GM12865 (cell line): ENCODE measurements at places on chromosomes 12 and 14.
A peak's percentile ranks its signal among the peaks of the same experiment; 100 is the strongest.

DNA sequence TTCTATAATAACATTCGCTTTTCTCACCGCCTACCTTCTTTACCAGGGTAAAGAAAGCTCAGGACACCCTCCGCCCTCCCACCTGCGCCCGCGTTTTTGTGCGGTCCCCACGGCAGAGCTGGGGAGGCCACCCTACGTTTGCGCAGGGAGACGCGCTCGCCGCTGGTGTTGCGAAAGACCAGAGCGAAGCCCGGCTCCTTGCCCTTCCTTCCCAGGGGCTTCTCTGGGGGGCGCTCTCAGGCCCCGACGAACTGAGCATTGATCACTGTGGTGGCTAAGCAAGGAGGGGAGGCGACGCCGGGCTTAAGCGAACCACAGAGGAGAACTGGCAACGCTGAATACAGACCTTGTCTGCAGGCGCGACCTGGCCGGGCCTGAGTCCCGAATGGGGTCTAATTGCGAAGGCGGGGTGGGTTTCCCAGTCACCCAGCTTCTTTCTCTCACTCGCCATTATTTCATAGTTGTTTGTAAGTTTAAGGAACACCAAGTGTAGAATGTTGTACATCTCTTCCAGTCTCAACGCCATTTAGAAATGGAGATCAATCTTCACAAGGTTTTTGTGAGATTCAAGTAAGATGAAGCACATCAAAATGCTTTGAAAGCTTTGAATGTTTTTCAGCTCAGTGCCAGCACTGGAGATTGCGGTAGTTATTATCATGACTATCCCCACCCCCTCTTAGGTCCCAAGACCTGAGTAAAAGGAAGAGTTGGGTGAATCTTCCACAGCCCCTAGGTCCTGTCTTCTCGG is 1.7 kb upstream of the NKX2-1 start:
- DNase-seq = no peak

- no peak for DNase-seq
Measured at GRCh38 chr14:59600211-59600945, 23.8 kb upstream of the CCDC175 start.

DNA sequence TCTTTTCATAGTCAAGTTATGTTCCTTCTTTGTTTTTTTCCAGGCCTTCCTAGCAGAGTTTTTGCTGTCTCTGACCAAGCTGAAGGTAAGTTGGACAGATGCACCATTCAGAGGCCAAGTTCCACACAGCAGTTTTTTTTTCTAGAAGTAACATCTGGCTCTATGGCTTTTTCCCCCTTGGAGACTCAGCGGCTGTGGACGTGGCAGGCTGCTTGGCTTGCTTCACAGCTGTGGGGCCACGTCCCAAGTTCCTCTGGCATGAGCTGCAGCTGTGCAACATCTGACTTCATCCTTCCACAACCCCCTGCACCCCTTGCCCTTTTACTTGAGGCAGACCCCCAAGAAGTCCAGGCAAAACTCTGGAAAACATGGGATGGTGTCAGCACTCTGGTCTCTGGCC is 24.2 kb upstream of the RHOJ start:
- DNase-seq = no peak

DNA sequence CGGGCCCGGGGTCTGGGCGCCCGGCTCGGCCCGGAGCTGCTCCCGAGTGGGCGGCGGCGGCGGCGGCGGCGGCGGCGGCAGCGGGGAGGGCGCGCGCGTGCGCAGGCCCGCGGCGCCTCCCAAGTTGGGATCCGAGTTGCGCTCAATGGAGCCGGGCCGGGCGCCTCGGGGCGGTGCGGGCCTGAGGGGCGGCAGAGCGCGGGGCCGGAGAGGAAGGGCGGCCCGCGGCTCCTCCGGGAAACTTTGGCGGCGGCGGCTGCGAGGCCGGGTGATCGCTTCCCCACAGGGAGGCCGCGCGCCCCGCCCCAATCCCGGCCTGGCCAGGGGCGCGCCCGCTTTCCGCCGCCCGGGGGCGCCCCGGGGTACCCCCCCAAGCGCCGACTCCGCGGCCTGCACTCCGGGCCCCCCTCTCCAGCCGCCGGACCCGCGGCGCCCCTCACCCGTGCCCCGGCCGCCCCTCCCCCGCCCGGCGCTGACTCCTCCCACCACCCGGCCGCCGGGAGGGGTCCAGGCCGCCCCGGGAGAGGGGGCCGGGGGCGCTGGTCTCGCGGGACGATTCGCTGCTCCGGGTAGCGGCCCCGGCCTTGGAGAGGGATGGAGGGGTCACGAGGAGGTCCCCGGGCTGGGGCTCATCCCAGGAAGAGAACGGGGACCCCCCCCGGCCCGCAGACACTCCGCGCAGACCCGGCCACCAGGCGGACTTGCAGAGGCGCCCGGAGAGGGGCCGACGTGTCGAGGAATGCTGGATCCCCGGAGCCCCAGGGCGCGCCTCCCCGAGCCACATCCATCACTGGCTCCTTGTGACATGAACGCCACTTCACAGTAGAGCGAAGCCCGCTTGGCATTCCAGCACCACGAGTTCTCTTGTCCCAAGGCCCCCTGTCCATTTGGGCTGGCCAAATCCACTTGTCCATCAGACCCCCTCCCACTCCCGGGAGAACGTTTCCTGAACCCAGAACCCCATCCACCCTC is at the start of gene RILPL1:
RILPL1 (minus strand) TSS at position 48 of the 972 bp plus-strand sequence. CDS start 237 bp downstream, outside the sequence.
- DNase-seq = peak; percentile 48

GRCh38 chr14:51479584-51480325 is 172.0 kb upstream of the FRMD6 start:
- DNase-seq = no peak

GRCh38 chr14:96040828-96041371 is 1.7 kb downstream of the C14orf132 start:
- DNase-seq = no peak

DNA sequence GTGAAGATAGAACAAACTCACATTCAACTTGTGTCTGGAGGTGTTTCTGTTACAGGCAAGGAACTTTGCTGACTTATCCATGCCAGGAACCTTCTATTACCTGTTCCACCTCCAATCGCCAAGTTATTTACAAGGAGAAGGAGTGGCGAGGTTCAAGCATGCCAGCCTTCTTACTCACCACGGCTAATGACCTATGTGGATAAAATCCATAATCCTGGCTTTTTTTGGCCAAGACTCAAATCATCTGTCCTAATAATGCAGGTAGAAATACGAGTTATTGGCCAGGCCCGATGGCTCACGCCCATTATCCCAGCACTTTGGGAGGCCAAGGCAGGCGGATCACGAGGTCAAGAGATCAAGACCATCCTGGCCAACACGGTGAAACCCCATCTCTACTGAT is 241.6 kb downstream of the TMEM132D start:
- DNase-seq = no peak
